ENCODE measurements at places on chromosomes 12 and 14.

- DNase-seq, result no peak
Observed at GRCh38 chr12:48263617-48264016, 60.5 kb upstream of the OR10AD1 start.

DNA sequence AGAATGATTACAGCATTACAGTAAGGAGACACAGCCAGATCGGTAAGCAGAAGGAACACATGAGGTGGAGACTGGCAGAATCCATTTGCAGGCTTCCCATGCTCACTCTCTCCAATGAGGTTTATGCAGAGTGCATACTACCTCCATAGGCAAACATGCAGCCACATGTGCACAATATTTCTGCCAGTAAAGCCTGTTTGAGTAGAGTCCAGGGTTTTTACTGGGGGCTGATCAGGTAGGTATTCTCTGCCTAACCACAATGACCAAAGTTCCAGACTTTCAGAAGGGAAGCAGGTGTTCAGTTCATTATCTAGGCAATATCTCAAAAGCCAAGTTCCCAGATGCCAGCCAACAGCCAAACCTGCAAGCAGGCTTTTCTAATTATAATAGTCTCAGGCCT lies 31.1 kb downstream of the INTS13 start:
- no peak for DNase-seq

DNA sequence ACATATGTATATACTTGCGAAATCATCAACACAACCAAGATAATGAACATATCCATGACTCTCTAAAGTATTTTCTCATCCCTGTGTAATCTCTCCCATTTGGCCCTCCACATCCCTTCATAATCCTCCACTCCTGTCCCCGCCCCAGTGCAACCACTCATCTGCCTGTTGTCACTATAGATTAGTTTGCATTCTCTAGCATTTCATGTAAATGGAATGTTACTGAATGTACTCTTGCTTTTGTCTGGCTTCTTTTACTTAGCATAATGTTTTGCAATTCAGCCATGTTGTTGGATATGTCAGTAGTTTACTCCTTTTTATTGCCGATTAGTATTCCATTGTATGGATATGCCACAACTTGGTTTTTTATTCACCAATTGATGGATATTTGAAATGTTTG lies 99.1 kb downstream of the BICD1 start:
- no peak for DNase-seq

DNA sequence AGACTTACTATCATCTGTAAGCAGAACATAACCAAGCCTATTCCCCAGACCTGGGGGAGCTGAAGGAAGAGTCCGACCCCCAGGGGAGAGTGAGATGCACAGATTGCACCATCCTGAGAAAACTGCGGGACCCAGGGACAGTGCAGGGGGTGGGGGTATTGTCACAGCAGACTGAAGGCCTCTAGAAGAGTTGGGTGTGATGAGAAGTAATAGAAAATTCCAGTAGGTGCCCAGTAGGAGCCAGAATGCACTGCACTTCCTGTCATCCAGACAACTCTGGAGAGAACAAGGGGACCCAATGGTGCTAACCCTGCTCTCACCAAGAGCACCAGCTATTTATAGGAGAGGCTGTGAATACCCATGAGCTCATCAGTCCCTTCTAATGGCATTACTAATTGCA lies 190.1 kb downstream of the BCL11B start:
- DNase-seq, result no peak

DNA sequence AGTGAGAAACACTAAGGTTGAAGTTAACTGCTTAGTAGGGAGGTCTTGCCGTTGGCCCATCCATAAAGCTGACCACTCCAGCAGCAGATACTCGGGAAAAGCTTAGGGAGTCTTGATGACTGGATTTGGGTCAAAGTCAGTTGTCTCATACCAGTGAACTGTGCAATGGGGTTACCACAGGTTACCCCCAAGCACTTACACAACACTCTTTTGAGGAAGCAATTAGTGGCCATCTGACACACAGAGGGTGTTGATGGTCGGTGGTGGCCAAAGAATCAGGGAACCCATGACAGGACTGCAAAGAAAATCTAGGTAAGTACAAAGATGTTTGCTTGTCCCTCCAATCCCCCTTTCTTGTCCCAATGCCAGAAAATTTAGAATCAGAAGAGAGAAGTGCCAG lies 410.2 kb downstream of the APAF1 start:
- no peak for DNase-seq

DNA sequence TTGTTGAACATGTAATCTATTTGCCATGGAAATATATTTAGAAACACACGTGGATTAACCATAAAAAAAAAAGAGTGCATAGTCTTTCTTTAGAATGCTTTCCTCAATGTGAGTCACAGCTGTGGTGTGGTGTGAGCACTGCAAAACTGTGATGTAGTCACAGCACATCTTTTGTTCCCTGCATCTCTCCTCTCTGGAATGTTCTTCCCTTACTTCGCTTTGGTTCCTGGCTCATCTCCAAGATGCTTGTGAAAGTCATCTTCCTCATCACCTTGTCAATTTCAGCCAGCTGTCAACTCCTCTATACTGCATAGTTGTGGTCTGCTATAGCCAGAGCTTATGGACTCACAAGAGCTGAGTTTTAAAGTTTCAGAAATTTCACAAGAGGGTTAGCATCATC lies 60.2 kb downstream of the STAB2 start:
- DNase-seq, result no peak

- no peak for DNase-seq
Observed at GRCh38 chr14:63088865-63089264, 43.6 kb upstream of the KCNH5 start.

All from glomerular endothelial cell (primary cell).